ENCODE measurements at places on chromosomes 7 and 10.
A peak's percentile ranks its signal among the peaks of the same experiment; 100 is the strongest.

GRCh38 chr10:76868098-76868977 lies 769.3 kb downstream of the KCNMA1 start:
- DNase-seq: no peak

- no peak for DNase-seq
Observed at GRCh38 chr10:96044736-96045135, 1.4 kb downstream of the CCNJ start.

DNA sequence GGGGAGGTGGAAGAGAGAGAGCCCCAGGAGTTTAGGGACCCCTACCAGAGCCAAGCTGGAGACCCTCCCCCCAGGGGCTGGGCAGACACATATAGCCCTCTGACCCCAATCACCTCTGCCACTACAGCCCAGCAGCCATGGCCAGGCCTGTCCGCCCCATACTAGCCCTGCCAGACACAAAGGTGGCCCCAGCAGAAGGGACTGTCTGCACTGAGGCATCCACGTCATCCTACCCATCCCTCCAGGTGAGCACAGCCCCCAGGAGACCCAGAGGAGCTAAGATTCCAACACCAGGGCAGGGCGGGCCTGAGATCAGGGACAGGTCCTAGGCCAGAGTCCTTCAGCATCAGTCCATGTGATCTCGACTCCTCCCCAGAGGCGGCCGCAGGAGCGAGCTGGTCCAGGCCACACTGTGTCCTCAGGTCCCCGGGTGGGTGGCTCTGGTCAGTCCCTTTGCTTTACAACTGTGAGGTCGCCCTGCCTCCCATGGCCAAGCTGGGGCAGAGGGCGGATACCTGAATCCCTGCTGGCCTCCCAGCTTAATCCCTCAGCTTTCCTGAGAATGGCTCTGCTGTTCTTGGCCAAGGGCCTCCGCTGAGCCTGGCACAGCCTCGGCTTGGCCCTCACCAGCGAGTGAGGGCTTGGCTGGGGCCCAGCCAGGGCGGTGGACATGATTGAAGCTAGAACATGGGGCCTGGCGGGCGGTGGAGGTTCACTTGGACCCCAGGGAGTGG lies 14.3 kb upstream of the ELN start:
- no peak for DNase-seq

DNA sequence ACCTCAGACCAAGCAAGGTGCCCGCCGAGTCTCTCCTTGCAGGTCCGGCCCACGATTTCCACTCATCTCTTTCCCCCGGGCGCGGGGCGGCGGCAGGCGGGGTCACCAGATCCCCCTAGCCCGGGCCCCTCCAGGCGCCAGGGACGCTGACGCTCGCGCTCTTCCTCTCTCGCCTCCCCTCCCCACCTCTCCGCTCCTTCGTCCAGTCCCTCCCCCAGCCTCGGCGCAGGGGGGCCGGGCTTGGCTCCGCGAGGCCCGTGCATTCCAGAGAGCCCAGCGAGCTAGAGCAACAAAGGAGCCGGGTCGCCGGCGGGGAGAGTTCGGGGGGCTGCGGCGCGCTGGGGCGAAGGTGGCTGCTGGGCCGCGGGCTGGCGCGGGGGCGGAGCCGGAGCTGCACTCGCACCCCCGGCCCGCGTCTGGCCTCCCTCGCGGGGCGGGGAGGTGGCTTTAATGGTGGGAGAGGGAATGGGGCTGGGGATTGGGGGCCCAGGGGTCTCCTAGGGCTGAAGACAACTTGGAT lies at the start of gene SMO:
Gene SMO, plus strand, starts transcription at position 262 of the 520 bp plus-strand sequence. CDS start 519 bp downstream, outside the sequence.
- peak; percentile 37 for DNase-seq

DNA sequence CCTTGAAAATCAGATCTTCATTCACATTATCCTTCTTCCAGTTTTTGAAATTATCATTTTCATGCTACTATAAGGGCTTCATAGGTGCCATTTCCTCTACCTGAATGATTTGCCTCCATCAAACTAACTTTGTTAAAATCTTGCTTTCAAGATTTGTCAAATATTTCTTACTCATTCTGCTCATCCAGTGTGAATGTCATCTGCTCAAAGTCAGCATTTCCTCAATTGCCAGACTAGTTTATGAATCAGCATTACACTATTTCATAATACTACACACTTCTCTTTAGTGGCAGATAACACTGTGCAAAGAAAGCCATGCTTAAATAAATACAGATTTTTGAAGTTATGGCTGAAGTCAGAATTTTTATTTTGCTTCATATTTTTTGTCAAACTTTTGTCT lies 21.3 kb upstream of the LIPF start:
- DNase-seq: no peak

DNA sequence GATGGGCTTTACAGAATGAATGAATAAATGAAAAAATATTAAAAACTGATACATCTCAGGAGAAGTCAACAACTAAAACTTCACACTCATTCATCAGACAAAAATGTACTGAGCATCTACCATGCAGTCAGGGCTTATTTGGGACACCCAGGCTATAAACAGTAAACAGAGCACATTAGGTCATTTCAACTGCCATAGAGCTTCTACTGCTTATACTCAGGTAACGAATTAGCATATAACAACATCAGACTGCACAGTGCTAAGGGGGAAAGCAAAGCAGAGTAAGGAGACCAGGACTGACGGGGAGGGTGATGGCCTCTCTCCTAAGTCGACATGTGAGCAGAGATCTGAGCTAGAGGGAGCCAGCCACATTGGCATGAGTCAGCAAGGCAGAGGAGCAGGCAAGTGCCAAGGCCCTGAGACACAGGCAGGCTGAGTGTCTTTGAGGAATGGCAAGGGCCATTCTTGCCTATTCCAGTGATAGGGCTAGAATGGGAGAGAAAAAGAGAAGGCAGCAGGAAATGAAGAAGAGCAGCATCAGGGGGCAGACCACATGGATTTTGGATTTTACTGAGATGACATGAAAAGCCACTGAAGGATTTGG lies 528.9 kb downstream of the PARD3 start:
- no peak for DNase-seq

- DNase-seq: peak; percentile 27
Observed at GRCh38 chr7:4479367-4480039, 202.6 kb upstream of the FOXK1 start.

- no peak for DNase-seq
Observed at GRCh38 chr7:19110026-19110730, 7.3 kb downstream of the TWIST1 start.

GRCh38 chr10:86971232-86971991 lies 3.1 kb downstream of the ADIRF start:
- peak; percentile 88 for DNase-seq

GRCh38 chr7:36796850-36797536 lies 72.7 kb upstream of the AOAH start:
- no peak for DNase-seq

- DNase-seq: no peak
Observed at GRCh38 chr7:124074007-124074406, 41.1 kb upstream of the TMEM229A start.

GRCh38 chr7:93117327-93117726 lies 452 bp downstream of the SAMD9 start:
- no peak for DNase-seq

- no peak for DNase-seq
Observed at GRCh38 chr10:89580243-89580642, 44.8 kb upstream of the SLC16A12 start.

- DNase-seq: no peak
Observed at GRCh38 chr10:86938260-86938659, 19.2 kb downstream of the MMRN2 start.

DNA sequence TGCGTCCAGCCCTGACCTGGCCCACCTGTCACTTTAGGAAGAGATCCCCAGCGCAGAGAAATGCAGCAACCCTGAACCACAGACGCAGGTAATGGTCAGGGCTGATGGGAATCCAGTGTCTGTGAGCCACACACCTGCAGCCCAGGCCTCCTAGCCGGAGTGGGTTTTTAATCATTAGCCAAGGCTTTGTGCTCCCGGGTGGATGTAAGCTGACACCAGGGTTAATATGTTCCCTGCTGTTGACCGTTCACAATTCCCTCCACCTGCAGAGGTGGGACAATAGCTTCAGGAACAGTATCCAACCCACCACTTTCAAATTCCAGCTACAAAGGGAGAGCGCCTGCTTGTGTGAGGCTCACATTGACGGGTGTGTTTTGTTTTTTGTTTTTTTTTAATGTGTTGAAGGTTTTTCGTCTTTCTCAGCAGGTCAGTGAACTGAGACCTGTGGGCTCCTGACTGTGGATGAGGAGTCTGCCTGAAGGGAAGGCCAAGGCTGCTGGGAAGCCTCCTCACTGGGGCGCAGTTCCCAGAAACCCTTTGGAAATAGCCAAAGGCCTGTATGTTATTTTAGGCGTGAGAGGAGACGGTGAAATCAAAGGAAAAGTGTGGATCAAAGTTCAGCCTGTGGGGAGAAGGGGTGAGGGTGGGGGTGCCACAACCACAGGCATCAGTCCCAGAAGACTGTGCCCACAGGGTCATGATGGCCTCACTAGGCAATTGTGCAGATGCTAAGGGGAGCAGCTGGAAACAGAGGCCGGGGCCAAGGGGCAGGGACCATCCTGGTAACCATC lies 111.1 kb downstream of the TNS3 start:
- no peak for DNase-seq

GRCh38 chr7:32119790-32120196 lies 49.6 kb upstream of the PDE1C start:
- no peak for DNase-seq

DNA sequence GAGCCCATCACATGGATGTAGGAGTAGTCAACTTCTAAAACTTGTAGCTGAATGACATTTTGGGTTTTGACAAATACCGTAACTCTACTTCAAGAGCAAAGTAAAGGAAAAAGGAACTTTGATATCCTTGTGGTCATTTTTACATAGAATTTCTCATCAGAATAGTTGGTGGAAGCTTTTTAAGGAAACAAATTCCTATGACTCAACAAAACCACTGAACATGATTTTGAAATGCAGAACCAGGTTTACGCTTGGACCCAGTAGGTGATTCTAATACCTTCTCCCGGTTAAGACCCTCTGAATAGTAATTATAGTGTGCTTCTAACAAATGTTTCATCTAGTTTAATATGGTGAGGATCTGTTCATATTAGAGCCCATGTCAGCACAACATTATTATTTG lies 307.8 kb downstream of the GPR37 start:
- no peak for DNase-seq

DNA sequence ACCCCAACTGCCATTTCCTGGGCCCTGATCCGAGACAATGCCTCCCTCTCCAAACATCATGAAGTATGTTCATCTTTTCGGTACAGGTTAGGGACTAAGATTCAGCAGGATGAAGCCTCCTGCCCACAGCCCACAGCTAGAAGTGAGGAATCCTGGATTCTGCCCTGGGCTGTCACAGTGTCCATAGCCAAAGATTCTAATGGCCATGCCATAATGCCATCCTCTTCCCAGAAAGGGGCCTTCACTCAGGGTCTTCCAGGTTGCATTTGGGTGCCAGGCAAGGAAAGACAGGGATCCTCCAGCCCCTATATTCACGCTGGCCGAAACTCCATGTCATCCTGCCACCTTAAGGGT lies 15.7 kb upstream of the ZMIZ1 start:
- DNase-seq: no peak

DNA sequence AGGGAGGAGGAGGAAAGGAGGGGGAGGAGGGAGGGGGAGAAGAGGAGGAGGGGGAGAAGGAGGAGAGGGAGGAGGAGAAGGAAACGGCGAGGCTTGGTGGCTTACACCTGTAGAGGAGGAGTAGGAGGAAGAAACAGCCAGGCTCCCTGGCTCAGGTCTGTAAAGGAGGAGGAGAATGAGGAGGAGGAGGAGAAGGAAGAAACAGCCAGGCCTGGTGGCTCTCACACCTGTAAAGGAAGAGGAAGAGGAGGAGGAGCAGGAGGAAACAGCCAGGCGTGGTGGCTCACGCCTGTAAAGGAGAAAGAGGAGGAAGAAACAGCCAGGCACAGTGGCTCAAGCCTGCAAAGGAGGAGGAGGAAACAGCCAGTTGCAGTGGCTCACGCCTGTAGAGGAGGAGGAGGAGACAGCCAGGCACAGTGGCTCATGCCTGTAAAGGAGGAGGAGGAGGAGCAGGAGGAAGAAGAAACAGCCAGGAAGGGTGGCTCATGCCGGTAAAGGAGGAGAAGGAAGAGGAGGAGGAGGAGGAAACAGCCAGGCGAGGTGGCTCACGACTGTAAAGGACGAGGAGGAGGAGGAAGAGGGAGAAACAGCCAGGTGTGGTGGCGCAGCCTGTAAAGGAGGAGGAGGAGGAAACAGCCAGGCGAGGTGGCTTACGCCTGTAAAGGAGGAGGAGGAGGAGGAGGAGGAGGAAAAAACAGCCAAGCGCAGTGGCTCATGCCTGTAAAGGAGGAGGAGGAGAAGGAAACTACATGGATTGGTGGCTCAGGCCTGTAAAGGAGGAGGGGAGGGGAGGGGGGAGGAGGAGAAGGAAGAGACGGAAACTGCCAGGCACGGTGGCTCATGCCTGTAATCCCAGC lies 14.9 kb upstream of the CRCP start:
- peak; percentile 55 for DNase-seq

DNA sequence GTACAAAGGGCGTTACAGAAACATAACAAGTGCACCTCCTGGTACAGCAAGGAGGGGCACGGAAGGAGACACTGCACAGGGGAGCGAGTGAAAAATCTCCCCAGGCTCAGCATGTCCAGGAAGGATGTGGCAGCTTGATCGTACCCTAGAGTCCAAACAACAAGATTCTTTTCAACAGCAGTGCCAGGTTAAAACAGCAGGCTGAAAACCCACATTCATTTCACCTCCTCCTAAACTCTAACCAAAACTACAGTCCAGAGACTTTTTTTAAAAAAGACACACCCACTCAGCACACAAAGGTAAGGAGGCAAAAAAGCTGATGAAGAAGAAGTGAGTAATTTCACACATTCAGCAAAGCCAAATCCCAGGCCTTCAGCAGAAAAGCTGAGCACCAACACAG lies 138.8 kb downstream of the SFMBT2 start:
- DNase-seq: no peak

GRCh38 chr10:80632742-80633141 lies 95.0 kb downstream of the SH2D4B start:
- DNase-seq: no peak

DNA sequence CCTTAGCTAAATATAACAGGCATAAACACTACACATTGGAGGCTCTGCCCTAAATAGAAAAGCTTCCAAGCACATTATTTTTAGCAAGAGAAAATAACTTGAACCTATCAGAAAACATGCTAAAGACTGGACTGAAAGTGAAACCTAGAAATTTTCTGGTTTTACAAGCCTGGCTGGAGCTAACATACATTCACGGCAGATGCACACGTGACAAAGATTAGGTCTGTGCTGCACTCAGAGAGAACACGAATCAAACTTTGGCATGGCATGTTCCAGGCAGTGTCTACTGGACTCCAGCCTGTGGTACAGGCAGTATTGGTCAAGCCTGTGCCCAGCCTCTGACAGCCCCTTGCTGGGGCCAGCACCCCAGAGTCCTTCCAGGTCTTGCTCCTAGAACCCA lies 94.1 kb upstream of the PCBD1 start:
- DNase-seq: no peak

Measured in activated T-cell treated with anti-CD3 and anti-CD28 coated beads, Interleukin-2, amount 50 U/mL, for 48 hours (primary cell).